Dermis blood vessel endothelial cell (primary cell): ENCODE measurements at places on chromosomes 13 and 19. TPM values are rescaled to one million over a fixed set of nuclear protein-coding genes. Genes with fewer than 3 reads are reported as not detected.

DNA sequence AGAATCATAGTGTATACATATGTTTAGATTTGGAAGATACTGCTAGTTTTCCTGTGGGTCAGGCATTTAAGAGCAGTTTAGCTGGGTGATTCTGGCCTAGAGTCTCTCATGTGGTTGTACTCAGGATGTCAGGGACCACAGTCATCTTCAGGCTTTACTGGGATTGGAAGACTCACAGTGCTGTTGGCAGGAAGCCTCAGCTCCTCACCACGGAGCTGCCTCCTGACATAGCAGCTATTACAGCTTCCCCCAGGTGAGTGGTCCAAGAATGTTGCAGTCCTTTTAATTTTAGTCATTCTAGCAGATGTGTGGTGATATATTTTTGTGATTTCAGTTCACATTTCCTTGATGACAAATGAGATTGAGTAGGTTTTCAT lies 16.9 kb upstream of the GPR18 start:
- peak; percentile 13 for DNase-seq

DNA sequence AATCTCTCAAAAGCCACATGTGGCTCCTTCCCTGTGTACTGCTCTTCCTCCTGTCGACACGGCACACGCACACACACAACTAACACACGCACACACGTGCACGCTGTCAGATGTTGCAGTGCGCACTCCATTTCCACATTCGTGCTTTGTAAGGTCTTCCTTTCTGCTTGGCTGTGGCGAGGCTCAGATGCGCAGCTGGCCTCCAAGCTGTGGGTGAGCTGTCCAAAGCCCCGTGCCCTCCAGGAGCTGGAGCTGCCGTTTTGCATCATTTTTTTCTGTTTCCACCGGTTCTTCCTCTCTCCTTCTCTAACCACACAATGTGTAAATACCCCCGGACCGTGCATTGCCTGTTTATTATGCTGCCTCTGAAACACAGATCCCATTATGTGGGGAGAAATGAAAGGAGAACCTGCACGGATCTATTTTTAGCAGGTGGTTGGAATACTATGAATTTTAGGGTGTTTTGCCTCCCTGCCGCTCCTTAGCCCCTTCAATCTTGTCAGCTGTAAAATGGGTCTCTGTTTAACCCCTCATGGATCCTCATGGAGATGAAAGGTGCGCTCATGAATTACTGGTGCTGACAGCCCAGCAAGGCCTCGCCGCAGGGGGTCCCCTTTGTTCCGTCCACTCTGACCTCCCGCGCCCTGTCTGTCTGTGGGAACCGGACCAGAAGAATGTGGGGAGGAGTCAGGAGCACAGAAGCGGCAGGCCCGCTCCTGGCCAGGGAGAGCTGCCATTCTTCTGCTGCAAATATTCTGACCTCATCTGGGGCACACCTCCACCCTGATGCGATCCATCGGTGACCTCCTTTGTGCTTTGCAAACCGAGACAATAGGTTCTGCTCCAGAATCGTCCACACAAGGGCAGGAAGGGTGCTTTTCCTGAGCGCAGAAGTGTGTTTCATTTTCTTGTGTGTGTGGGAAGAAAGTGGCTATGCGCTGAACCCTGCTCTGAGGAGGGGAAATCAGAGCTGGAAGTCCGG lies 137.7 kb downstream of the SOX1 start:
- no peak for DNase-seq

DNA sequence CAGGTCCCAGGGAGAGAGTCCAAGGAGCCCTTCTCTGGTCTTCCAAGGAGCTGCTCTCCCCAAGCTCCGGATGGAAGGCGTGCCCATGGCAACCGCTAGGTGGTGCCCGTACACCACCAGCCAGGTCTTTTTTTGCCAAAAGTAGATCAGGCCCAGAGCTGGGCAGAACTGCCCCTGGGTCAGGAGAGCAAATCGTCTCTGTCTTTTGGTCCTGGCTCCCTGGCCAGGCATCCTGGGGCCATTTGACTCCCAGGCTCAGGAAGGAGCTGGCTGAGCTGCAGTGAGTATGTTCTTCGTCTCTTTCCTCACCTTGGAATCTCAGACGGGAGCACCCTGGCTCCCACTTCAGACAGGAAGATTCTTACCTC lies 24.6 kb upstream of the BCL3 start:
- peak; percentile 88 for DNase-seq

GRCh38 chr19:42542791-42543190 lies 14.5 kb upstream of the CEACAM1 start:
- DNase-seq = no peak

DNA sequence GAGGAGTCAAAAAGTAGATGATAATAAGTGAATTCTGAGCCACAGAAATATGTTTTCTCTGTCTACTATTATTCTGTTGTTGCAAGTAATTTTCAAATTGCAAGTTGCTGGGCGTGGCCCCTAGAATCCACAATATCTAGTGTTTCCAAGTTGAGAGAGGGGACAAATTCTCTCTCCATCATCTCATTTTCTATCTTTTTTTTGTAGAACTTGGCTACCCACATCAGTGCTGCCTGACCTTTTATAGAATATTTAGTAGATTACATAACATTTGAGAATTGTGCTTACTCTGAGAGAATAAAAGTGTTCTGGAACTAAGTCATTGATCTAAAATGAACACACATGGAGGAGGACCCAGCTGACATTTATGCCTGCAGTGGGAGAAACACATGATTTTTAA lies 110.9 kb upstream of the CSNK1A1L start:
- no peak for DNase-seq

DNA sequence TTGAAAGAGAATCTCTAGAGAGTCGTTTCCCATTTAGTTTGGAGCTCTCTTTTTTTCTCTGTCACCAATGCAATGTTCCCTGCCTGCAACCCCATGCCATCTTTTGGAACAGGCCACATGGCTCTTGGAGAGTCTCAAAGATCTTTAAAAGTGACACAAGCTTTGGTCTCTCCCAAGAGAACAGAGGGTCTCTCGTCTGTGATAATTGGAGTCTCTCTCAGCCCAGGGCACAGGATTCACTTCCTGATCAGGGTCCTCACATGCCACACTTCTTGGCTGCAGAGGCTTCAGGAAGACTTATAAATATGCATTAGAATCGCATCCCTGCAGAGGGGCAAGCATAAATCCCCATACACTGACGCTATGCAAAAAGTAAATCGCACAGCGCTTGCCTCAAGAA lies 240.5 kb downstream of the IRS2 start:
- DNase-seq = no peak

GRCh38 chr13:106491463-106491862 lies 44.0 kb downstream of the EFNB2 start:
- DNase-seq = no peak

GRCh38 chr13:25811506-25811905 lies 240.3 kb downstream of the SHISA2 start:
- DNase-seq = no peak

DNA sequence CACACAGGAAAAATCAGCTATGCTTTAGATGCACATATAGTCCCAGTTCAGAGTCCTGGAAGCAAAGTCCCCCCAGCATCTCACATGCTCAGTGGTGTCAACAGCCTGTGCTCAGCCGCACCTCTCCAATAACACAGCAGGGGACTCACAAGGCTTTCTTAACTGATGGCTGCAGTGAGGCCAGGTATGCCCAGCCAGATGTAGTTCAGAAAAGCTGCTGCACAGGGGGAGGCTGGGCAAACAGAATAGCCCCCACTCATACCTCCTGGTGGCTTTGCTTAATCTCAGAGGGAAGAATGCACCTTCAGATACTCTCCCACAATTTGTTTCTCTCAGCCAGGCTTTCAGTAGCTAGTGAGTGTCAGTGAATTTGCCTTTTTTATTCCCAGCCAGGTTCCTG lies 33.4 kb downstream of the FAM124A start:
- DNase-seq = no peak

- DNase-seq = no peak
Observed at GRCh38 chr19:46391296-46392251, 21.8 kb downstream of the CCDC8 start.

GRCh38 chr19:30710721-30711120 lies 338.5 kb downstream of the ZNF536 start:
- DNase-seq = no peak

DNA sequence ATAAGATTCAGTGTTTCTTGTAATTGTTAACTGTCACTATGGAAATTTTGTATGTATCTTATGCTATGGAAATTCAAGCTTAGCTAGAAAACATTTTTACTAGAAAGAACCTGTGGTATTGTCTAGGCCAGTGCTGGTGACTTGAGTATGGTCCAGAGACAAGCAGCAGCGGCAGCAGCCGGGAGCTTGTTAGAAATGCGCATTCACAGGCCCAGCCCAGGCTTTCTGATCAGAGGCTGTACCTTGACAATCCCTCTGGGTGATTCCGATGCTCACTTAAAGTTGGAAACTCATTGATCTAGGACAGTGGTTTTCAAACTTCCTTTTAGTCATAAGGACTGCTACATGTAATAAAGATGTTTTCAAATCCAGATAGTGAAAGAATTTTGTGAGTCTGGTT lies 287.4 kb downstream of the SHISA2 start:
- no peak for DNase-seq

- no peak for DNase-seq
Observed at GRCh38 chr19:39112338-39112890, 13.2 kb upstream of the PAK4 start.

DNA sequence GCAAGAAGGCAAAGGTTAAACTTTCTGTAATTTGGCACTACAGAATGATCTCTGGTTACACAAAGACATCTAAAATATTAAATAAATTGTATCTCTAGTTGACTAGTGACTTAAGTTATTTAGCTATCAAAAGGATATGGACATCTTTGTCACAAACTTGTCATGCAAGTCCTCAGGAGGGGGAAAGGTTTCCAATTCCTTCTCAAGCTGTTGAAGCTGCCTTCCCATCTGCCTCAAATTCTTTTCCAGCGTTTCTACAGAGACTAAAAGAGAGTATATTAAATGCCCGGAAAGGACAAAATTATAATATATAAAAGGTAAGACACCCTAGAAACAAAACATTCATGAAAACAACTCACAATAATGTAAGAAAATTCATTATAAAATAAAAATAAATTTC lies 324.5 kb downstream of the DIAPH3 start:
- DNase-seq = no peak

- DNase-seq = no peak
Observed at GRCh38 chr13:63605962-63606361, 2190.3 kb upstream of the PCDH20 start.

DNA sequence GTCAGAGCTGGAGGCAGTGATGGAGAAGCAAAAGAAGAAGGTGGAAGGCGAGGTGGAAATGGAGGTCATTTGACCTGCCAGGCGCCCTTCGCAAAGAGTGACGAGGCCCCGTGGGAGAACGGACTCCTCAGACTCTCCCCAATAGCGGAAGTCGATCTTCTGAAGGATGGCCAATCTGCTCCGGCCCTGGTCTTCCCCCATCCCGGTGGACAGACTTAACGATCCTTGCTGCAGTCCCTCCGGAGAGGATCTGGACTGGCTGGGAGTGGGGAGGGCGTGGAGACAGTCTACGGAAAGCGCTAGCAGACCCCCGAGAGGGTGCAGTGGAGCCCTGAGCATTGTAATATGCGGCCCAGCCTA lies 11.9 kb downstream of the EPS8L1 start:
- DNase-seq = peak; percentile 54

DNA sequence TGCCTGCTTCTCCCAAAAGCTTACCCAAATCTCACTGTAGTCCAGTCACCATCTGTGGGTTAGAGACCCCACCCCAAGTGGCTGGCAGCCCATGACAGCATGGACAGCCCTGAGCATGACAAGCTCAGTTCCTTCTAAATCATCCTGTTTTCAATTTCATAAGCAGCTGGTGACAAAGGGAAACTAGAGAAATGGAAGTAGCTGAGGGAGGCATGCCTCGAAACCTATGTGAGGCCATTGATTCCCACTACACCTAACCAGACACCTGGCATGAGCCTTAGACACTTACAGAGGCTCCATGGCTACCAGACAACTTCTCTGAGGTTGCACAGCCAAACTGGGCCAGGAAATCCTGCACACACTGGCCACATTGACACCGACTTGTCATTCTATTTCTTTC lies 56.2 kb downstream of the ABCC4 start:
- DNase-seq = no peak

DNA sequence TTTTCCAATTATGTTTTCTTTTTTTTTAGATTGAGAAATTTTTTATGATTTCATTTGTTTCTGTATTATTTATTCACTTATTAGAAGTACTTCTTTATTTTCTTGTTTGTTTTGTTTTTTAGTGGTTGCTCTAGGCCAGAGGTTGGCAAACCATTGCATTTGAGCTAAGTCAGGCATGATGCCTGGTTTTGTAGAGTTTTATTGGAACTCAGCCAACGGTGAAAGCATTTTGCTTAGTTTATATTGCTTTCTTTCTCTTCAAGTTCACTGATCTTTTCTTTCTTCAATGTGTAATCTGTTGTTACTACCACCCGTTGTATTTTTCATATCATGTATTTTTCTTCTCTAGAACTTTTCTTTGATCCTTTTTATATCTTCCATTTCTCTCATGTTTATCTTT lies 19.7 kb downstream of the ZNF567 start:
- no peak for DNase-seq

DNA sequence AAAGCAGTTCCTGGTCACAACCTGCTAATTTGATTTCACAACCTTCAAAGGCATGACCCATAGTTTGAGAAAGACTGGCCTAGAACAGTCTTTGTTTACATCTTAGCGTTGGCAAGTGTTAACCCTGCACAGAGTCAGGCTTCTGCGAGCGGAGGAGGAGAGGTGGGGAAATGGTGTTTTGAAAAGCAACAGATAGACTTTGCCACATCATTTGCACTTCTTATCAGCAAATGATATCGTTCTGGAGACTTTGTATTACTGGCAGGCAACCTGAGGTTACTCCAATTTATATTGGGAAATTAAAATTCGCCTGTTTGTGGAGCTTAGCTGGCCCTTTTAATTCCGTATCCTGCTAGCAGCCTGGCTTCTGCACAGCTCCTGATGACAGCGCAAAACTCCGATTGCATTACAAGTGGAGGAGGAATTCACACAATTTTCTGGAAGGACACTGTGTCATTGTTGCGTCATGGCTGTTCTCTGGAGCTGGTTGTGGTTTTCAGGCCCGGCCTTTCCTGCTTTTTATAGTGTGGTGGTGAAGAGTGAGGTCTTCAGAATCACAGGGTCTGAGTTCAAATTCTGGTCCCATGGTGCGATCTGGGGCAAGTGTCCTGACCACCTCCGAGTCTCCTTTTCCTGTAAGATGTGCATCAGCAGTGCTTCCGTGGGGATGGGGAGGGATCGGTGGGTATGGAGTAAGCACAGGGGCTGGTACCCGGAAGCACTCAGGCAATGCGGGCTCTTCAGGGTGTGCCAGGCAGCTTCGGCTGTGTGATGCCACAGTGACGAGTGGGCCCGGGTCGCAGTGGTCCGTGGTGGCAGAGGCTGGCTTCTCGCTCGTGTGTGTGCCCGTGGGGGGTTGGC lies 49.1 kb upstream of the EHD2 start:
- no peak for DNase-seq

- peak; percentile 14 for DNase-seq
Observed at GRCh38 chr13:35927567-35928021, 203.6 kb downstream of the DCLK1 start.

PROSER3 gene
- 3.3 and 3.7 TPM in 2 replicates for total RNA-seq

NLRP5 gene
- total RNA-seq = not detected in 2 replicates

NCAN gene
- not detected in 2 replicates for total RNA-seq

DIRAS1 gene
- total RNA-seq = 0.23 and 0.51 TPM in 2 replicates

SPIB gene
- not detected in 2 replicates for total RNA-seq

PRR36 gene
- total RNA-seq = not detected in 2 replicates

PRSS57 gene
- not detected in 2 replicates for total RNA-seq

ZIM2 gene
- total RNA-seq = not detected in 2 replicates

STRN4 gene
- total RNA-seq = 90.9 and 135 TPM in 2 replicates

ZIC2 gene
- total RNA-seq = 0.47 TPM in 1 of 2 replicates, not detected in the other

UPK1A gene
- 0.09 TPM in 1 of 2 replicates, not detected in the other for total RNA-seq

RAB3A gene
- 0.17 and 0.93 TPM in 2 replicates for total RNA-seq

CCDC122 gene
- 0.68 and 5.4 TPM in 2 replicates for total RNA-seq

CLEC17A gene
- total RNA-seq = not detected in 2 replicates

VAV1 gene
- 0.09 TPM in 1 of 2 replicates, not detected in the other for total RNA-seq

PNMA8A gene
- total RNA-seq = under 0.01 and 0.98 TPM in 2 replicates

ZNF709 gene
- total RNA-seq = 3.5 and 5.8 TPM in 2 replicates

RNF113B gene
- total RNA-seq = not detected in 2 replicates

TEX30 gene
- total RNA-seq = 23.9 and 35.7 TPM in 2 replicates

CKM gene
- total RNA-seq = not detected in 2 replicates
